Activated T-helper 17 cell treated with anti-CD3 and anti-CD28 coated beads, Interleukin-2, amount 50 U/mL, for 72 hours (primary cell): ENCODE measurements at places on chromosomes 11 and 22.

GRCh38 chr11:44825058-44825785 lies 98.5 kb downstream of the TSPAN18 start:
- ATAC-seq = no peak

DNA sequence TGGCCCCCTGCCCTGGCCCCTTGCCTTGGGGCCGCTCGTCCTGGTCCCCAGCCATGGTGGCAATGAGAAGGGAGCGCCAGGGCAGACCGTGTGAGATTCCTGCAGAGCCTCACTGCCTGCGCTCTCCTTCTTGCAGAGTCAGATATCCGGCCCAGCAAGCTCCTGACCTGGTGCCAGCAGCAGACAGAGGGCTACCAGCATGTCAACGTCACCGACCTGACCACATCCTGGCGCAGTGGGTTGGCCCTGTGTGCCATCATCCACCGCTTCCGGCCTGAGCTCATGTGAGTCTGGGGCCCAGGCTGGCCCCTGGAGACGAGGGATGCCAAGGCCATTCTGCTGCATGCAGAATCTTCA lies 114.1 kb downstream of the MICAL2 start:
- ATAC-seq = peak; percentile 98

GRCh38 chr11:6468712-6469495 lies 4.8 kb downstream of the TRIM3 start:
- peak; percentile 23 for ATAC-seq

GRCh38 chr11:65260756-65261590 lies 789 bp upstream of the POLA2 start:
- ATAC-seq = no peak

GRCh38 chr22:46679706-46680269 lies 58.3 kb downstream of the CERK start:
- ATAC-seq = no peak
